ENCODE measurements at places on chromosomes 16 and 17. TPM values are rescaled to one million over a fixed set of nuclear protein-coding genes. Genes with fewer than 3 reads are reported as not detected.

The C17orf78 gene
- total RNA-seq: not detected

The CHST6 gene
- not detected for total RNA-seq

The COPZ2 gene
- 3.6 TPM for total RNA-seq

GRCh38 chr17:28527859-28528258, 21.7 kb downstream of the FOXN1 start:
- DNase-seq: no peak

The HAP1 gene
- not detected for total RNA-seq

DNA sequence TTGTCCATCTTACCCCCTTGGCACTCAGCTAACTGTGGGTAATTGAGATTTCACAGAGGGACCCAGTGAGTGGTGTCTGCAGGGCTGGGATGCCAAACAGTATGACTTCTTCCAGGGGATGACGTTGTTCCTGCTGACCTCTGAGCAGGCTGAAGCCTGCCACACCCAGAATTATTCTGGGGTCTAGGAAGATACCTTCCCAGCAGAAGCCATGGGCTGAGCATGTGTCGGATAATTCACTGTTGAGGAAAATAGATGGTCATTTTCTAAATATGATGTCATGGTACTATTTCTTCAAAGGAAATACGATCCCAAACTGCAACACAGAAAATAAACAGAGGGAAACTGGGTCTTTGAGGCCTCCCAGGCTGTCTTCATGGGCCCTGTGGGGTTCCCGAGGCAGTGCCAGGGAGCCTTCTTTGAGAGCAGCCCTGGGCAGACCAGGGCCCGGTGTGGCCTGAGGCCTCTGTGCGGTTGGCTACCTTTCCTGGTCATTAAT, 17.4 kb downstream of the WNT9B start:
- no peak for DNase-seq

- peak; percentile 90 for DNase-seq
These were observed 174.8 kb downstream of the PRKCB start for GRCh38 chr16:24010440-24011089.

The SEPTIN1 gene
- total RNA-seq: 159 TPM

The MAPK7 gene
- total RNA-seq: 20.8 TPM

DNA sequence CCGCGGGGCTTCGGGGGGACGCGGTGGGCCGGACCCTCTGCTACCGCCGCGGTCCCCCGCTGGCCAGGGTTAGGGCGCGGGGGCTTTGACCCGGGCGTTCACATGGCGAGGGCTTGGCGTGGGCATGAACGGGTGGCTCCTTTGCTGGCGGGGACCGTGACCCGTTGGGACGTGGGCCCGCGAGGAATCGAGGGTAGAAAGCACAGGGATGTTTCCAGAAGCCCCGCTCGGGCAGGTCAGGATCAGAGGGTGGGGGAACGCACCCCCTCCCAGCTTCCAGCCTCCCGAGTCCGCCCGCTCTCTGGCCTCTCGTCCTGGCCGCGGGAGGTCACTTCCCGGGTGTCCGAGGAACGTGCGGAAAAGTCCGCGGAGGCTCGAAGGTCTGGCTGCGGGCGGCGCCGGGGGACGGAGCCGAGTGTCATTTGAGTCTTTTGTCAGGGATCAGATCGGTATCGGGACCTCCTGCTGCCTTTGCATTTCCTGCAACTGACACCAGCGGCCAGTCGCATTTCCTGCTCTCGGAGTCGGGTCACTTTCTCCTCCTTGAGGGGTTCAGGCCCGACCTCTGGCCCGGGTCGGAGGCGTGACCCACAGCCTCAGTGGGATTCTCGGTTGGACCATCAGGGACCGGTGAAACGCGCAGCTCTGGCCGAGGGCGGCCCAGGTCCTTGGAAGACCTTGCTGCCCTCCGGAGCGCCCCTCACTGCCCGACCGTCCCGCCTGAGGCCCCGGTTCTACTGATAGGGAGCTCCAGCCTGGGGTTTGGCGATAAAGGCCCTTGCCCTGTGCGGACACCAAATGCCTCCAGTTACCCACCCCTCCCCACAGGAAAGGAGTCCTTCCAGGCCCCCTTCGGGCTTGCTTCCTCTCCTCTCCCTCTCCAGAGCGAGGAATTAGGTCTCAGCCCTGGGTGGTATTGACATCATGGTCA, 702 bp upstream of the WNT3 start:
- DNase-seq: peak; percentile 41

DNA sequence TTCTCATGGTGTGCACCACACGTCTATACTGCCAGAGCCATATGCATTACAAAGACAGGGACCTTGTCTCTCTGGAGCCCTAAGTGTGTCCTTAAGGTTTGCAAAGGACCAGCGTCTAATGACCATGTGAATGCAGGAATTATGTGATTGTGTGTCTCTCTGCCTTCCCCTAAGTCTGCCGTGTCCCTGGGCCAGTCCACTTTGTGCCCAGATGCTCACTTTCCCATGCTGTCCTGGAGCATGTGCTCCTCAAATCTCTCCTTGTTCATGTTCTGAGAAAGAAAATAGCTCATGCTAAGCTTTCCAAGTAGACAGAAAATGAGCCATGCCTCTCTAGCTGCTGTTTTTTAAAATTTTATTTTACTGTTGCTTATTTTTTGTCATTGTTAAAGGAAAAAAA, 125.5 kb downstream of the RBFOX1 start:
- no peak for DNase-seq

DNA sequence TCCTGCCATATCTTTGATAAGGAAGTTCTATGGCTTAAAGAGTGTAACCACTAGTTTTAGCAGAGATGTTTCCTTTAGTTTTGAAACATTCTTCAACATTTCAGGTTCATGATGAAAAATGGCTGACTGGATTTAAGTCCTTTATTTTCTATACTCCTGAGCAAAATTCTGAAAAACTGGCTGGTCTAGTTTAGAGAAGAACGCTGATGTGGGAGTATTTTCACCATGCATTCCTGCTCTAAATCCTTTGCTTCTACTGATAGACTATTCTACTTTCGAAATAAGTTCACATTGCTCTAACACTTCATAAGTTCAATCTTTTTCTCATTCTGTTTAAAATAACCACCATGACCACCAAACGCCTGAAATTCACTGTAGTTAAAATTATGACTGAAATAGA, 281.9 kb downstream of the FTO start:
- no peak for DNase-seq

GRCh38 chr16:59192551-59193199, 458.6 kb upstream of the GOT2 start:
- DNase-seq: peak; percentile 51

- no peak for DNase-seq
These were observed 956.3 kb upstream of the SOX9 start for GRCh38 chr17:71164561-71164960.

DNA sequence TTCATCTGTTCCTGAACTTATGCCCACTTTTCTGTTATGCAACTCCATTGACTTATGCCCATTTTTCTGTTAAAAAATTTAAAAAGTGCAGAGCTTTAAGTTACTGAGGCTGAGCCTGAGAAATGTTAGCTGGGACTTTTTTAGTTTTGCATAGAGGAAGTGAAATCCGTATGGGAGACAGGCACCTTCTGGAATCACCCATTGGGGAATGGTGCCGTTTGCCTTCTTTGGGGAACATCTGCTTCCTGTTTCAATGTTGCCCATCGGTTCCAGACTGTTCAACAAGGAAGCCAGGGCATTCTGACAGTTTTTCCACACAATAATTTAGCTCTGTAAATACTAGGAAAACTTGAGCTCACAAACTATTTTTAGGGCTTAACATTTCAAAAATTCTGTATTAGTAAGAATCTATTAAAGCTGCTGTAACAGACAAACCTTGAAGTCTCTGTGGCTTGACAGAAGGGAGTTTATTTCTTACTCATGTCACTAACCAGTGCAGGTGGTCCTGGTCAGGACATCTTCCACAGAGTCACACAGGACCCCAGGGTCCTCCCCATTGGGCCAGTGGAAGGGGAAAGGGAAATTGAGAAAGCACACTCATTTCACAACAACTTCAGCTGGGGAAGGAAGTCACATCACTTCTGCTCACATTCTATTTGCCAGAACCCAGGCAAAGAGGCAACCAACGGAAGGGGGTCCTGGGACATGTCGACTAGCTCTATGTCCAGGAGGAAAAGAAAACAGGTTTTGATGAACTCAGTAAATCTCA, 17.2 kb downstream of the PRKCB start:
- no peak for DNase-seq

The ATP2A1 gene
- 2.8 TPM for total RNA-seq

- peak; percentile 65 for DNase-seq
These were observed 678 bp upstream of the AKAP10 start for GRCh38 chr17:19978209-19978802.

The C16orf89 gene
- total RNA-seq: not detected

DNA sequence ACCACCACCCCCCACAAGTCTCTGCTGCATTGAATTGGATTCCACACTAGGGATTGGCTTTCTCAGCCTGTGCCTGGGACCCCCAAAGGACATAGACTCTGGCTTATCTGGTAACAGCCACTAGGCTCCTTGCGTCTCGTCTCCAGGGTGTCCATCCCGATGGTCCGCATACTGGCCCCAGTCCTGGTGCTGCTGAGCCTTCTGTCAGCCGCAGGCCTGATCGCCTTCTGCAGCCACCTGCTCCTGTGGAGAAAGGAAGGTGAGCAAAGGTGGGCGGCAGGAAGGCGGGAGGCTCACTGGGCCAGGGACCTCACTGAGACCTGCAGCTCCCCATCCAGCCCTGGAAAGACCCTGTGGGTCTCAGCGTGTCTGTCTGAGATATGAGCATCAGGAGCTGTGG, 8.1 kb downstream of the CD300LG start:
- DNase-seq: no peak

GRCh38 chr17:48970865-48971687, 2.7 kb upstream of the GIP start:
- DNase-seq: no peak

The ABCC11 gene
- 0.35 TPM for total RNA-seq

DNA sequence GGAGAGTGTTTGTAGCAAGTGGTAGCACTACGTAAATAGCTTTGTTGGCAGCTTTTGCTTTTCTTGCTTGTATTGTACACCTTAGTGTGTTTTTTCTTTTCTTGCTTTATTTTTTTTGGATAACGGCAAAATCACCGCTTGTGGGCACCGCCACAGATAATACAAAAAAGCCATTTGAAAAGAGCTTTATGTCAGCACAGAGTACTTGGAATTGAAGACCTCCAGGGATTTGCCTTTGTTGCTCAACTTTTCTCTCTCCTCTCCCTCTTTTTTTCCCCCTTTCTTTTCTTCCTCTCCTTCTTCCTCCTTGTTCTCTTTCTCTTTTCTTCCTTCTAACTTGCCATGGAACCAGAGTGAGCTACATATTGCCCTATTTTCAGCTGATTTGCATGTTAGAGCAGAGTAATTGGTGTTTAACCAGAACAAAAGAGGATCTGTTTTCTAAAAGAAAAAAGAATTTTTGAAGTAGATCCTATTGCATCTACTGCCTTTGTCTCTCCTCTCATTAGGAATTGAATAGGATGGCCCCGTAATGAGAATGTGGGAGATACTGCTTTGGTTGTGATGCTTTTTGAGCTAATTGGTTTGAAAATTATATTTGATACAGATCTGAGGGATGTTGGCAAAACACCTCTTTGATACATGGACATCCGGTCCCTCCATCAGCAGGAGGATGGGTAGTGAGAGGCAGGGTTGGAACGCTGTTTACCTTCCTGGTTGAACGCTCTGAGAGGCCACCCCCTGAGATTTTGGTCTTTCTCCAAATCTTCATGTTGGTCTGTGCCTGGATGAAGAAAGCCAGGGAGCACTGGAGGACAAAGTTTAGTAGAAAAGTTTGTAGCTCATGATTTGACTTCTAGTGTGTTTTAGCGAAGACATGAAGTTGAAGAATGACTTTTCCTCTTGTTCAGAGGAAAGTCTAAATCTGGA, 85.6 kb downstream of the MSI2 start:
- DNase-seq: no peak

GRCh38 chr17:1058423-1059130, 61.6 kb downstream of the TIMM22 start:
- DNase-seq: peak; percentile 82

GRCh38 chr16:51683882-51684281, 532.8 kb upstream of the SALL1 start:
- no peak for DNase-seq

DNA sequence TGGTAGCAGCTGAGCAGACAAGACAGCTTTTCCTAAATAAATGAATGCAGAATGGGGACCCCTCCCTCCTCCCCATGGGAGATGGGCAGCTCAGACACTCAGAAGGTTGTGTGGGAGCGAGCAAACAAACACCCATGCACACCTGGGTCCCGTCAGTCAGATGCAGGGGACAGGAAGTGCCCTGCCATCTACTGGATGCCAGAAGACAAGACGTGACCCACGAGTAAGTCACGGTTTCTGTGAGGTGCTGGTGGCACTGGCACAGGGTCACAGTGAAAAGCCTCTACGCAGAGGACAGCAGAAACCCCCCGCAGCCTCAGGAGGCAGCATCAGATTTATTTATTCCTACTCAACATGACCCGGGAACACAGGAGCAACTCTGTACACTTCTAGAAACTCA, 8.4 kb downstream of the HBQ1 start:
- peak; percentile 60 for DNase-seq

DNA sequence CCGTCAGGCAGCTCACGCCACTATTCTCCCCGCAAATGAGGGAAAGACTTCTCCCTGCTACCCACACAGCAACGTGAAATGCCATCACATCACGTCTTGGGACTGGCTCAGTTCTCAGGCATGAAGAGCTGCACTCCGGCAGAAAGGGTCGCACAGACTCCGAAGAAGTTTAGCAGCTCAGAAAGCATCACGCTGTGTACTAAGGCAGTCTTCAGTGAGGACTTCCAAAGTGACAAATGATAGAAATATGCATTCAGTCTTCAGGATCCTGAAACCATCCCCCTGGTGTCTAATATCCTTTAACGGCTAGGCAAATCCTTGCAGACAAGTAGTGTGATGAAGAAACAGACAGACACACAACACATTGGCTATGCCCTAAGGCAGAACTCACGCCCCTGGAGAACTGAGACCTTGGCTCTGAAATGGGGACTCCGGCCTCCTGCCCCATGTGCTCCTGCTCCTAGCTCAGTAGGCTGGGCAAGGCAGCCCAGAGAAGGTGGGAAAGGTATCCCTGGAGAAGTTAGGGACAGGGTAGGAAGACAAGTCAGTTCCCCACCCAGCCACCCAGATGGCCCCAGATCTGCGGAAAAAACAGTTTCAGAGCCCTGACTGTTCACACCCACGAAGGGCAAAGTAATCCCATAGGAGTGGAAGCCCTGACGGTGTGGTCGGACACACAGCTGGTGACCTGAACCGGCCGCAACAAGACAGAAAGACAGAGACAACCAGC, 1.6 kb downstream of the XYLT1 start:
- DNase-seq: no peak

All from activated CD4-positive, alpha-beta T cell treated with anti-CD3 and anti-CD28 coated beads for 36 hours (primary cell).